T-helper 17 cell (primary cell): ENCODE measurements at places on chromosomes 5 and 9. TPM values are rescaled to one million over a fixed set of nuclear protein-coding genes. Genes with fewer than 3 reads are reported as not detected.

SHOC1 gene
- total RNA-seq, result not detected

PCDHGA1 gene
- not detected for total RNA-seq

HK3 gene
- 4.6 TPM for total RNA-seq

DNAJB5 gene
- total RNA-seq, result 1.4 TPM

TRAF1 gene
- 118 TPM for total RNA-seq

LARP1 gene
- 125 TPM for total RNA-seq

ARHGEF37 gene
- 0.76 TPM for total RNA-seq

CCDC187 gene
- 0.12 TPM for total RNA-seq

OR1Q1 gene
- total RNA-seq, result 0.96 TPM

COL23A1 gene
- total RNA-seq, result not detected

GLDC gene
- total RNA-seq, result 1.1 TPM

SV2C gene
- 0.02 TPM for total RNA-seq

CAVIN4 gene
- total RNA-seq, result 0.13 TPM

KLHL3 gene
- total RNA-seq, result 24.6 TPM

DBH gene
- not detected for total RNA-seq

KIF12 gene
- total RNA-seq, result not detected

MAMDC2 gene
- 0.07 TPM for total RNA-seq

SLC6A3 gene
- total RNA-seq, result not detected

AK6 gene
- 12.6 TPM for total RNA-seq

ANGPTL2 gene
- not detected for total RNA-seq

AMBP gene
- total RNA-seq, result not detected

IRX2 gene
- total RNA-seq, result not detected

STK32A gene
- not detected for total RNA-seq

IL4 gene
- not detected for total RNA-seq
